CD8-positive, alpha-beta memory T cell (primary cell): ENCODE measurements at places on chromosomes 6 and 20.

DNA sequence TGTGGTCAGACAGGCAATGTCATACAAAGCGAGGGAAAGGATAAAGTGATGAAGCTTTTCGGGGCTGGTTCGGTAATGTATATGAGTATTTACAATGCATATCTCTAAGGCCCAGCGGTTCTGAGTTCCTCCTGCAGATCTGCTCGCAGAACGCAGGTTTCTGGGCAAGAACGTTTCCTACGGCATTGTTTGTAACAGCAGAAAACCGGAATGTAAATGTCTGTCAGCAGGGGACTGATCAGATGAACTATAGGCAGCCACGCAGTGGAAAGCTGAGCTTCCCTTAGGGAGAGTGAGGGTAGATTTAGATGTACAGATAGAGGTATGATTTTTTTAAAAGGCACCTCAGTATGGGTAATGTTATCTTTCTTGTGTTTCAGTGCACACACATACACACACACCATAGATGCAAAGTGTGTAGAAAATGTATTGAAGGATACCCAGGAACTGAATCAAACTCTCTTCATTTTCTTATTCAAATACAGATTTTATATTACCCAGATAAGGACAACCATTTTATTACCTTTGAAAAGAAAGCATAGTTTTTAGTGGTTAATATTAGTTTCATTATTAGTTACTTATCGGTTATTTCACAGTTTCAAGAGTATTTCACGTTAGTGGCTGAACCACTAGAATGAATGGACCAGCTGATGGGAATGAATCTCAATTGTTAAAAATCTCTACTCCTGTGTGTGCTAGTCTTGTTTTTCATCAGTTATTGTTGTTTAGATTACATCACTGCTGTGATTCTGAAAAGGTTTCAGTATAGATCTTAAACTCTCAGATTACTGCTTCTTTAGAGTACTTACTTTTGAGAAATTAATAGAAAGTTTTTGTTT lies 56.2 kb downstream of the SNX9 start:
- no peak overlapping the region for H3K27ac ChIP-seq
- DNase-seq: no peak
- H3K4me3 ChIP-seq: no peak overlapping the region

- H3K36me3 ChIP-seq: no peaks in the 10 kb centered on the region
- H3K27me3 ChIP-seq: no peaks in the 10 kb centered on the region
- H3K4me3 ChIP-seq: no peak overlapping the region
Observed at GRCh38 chr6:139013185-139013800, 15.3 kb upstream of the ABRACL start.

- H3K36me3 ChIP-seq: no peaks in the 10 kb centered on the region
- H3K4me3 ChIP-seq: no peak overlapping the region
- no peaks in the 10 kb centered on the region for H3K27me3 ChIP-seq
- H3K4me1 ChIP-seq: no peaks in the 10 kb centered on the region
- H3K27ac ChIP-seq: no peak overlapping the region
Observed at GRCh38 chr6:26097268-26097875, 10.1 kb downstream of the HFE start.

DNA sequence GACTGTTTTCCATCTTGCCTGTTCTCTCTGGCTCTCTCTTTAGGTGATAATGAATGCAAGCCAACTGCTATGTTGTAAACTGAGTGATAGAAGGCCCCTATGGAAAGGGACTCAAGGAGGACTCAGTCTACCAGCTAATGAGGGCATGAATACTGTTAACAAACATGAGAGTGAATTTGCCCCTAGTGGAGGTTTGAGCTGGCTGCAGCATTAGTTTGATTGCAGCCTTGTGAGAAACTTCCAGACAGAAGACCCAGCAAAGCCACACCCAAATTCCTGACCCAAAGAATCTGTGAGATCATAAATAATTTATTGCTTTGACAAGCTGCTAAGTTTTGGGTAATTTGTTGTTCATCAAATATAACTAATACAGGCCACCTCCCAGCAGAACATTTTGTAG lies 50.0 kb upstream of the PLCB1 start:
- no peak overlapping the region for H3K4me3 ChIP-seq
- H3K36me3 ChIP-seq: no peaks in the 10 kb centered on the region
- no peak overlapping the region for H3K27ac ChIP-seq
- DNase-seq: no peak
- H3K4me1 ChIP-seq: no peaks in the 10 kb centered on the region
- H3K27me3 ChIP-seq: no peaks in the 10 kb centered on the region

GRCh38 chr6:18551228-18551627 lies 164.1 kb downstream of the RNF144B start:
- H3K36me3 ChIP-seq: no peaks in the 10 kb centered on the region
- no peaks in the 10 kb centered on the region for H3K27me3 ChIP-seq
- DNase-seq: no peak
- H3K4me3 ChIP-seq: no peak overlapping the region
- H3K27ac ChIP-seq: no peak overlapping the region

DNA sequence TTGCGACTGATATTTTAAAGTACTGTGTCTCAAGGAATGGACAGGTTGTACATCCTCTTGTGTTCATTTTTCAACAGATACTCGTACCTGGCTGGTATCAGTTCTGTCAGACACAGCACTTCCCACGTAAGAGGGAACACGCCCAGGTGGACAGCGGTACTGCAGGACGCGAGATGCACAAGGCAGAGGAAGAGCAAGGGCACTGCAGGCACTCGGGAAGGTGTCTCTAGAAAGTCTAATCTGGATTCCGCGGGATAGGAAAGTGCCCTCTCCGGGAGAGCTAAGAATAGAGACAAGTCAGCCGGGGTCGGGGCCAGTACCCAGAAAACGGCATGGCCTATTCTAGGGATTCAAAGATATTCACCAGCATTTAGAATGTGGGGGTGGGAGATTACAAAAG lies 94.2 kb upstream of the MBOAT1 start:
- H3K4me3 ChIP-seq: no peak overlapping the region
- no peak for DNase-seq

- DNase-seq: no peak
- no peak within 1 kb of the TSS for H3K27ac ChIP-seq
- no peaks in the 10 kb centered on the region for H3K4me1 ChIP-seq
- H3K4me3 ChIP-seq: no peak within 1 kb of the TSS
Observed at GRCh38 chr20:33217052-33217451, at the start of gene BPIFA3. Gene BPIFA3 (plus strand): TSS chr20:33217352. CDS start chr20:33217537, 185 bp downstream.

GRCh38 chr6:131825946-131826345 lies 18.1 kb downstream of the ENPP1 start:
- H3K36me3 ChIP-seq: no peaks in the 10 kb centered on the region
- no peaks in the 10 kb centered on the region for H3K4me1 ChIP-seq
- H3K27me3 ChIP-seq: no peaks in the 10 kb centered on the region
- no peak overlapping the region for H3K27ac ChIP-seq

GRCh38 chr20:11853359-11853758 lies 64.3 kb upstream of the BTBD3 start:
- no peak for DNase-seq
- H3K27ac ChIP-seq: no peak overlapping the region
- no peaks in the 10 kb centered on the region for H3K27me3 ChIP-seq
- H3K36me3 ChIP-seq: no peaks in the 10 kb centered on the region
- no peak overlapping the region for H3K4me3 ChIP-seq
- no peaks in the 10 kb centered on the region for H3K4me1 ChIP-seq

- no peaks in the 10 kb centered on the region for H3K4me1 ChIP-seq
- no peak for DNase-seq
- H3K27me3 ChIP-seq: no peaks in the 10 kb centered on the region
- H3K4me3 ChIP-seq: no peak overlapping the region
Observed at GRCh38 chr6:122200440-122200839, 199.0 kb upstream of the HSF2 start.

GRCh38 chr6:7484666-7485065 lies 56.8 kb upstream of the DSP start:
- no peak overlapping the region for H3K27ac ChIP-seq
- no peak for DNase-seq
- no peak overlapping the region for H3K4me3 ChIP-seq
- H3K4me1 ChIP-seq: no peaks in the 10 kb centered on the region
- no peaks in the 10 kb centered on the region for H3K27me3 ChIP-seq

- H3K4me1 ChIP-seq: no peaks in the 10 kb centered on the region
- H3K27ac ChIP-seq: no peak overlapping the region
- H3K27me3 ChIP-seq: no peaks in the 10 kb centered on the region
Observed at GRCh38 chr6:150696190-150696589, 96.5 kb downstream of the PLEKHG1 start.

DNA sequence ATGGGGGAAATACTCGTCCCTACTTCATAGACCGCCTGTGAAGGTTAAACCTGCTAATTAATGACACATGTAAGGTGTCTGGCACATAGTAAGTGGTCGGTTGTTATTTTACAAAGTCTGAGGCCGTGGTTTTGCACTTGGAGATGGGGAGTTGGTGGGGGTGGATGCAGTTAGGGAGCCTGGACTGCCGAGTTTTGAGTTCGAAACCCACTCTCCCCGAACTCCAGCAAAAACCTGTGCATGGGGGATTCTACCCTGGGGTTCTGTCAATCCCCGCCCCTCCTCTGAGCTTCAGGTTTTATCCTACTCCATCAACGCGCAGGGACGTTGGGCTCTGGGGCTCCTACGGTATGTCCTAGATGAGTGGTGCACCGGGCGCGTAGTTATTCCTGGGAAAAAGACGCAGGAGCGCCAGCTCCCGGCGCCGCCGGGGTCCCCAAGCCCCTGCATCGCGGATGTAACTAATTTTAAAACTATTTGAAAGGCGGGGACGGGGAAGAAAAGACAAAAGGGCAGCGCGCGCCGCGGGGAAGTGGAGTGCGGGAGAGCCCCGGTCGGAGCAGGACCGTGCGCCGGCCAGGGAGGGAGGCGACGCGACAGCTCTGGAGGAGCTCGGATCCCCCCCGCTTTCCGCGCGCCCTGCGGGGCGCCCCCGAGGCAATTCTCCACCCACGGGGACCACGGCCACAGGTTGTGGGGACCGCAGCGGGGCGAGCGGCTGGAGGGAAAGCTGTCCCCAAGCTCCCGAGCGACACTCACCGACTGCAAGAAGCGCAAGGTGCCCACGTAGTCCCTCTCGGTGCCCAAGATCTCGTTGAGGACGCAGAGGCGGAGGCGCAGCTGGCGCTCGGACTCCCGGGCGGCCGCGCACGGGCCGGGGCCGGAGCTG lies 672 bp downstream of the PREX1 start:
- H3K4me3 ChIP-seq: peak overlapping the region; percentile 79
- no peaks in the 10 kb centered on the region for H3K27me3 ChIP-seq
- peaks cover 30% of the 10 kb centered on the region for H3K4me1 ChIP-seq
- H3K36me3 ChIP-seq: no peaks in the 10 kb centered on the region

GRCh38 chr6:111427341-111428116 lies 55.5 kb downstream of the REV3L start:
- DNase-seq: no peak
- no peaks in the 10 kb centered on the region for H3K27me3 ChIP-seq
- no peaks in the 10 kb centered on the region for H3K36me3 ChIP-seq
- H3K4me1 ChIP-seq: peaks cover 14% of the 10 kb centered on the region

DNA sequence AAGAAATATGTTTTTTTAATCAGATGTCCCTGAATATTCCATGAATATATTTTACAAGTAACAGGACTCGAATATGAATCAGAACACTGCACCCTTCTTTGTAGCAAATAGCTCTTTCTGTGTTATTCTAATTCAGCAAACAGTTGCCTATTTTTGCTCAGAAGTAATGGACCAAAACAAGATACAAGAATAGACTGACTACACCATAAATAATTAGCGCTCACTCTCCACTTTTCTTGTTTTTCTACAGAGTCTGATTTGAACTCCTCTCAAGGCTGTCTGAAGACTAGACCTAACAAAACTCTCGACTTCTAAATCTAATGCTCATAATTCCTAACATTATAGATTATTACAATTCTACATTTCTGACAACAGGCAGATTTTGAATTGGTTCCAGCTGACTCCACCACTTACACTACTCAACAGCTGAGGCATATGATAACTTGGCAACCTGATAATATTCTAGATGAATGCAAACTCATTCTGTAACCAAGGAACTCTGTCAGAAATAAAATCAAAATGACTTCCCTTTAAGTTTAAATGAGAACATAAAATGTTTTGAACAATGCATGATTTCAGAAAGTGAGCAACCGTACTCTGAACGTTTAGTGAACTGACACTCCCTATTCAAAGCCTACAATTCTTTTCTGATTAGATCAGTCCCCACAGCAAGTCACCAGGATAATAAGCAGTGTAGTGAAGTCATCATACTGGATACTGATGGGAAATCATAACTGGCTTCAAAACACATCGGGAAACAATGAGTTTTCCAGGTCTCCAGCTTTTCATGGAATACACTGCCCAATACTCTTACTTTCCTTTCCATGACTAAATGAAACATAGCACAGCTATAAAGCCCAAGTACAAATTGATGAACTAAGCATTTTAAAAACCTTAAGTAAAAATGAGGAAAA lies 114.2 kb upstream of the BEND6 start:
- no peak overlapping the region for H3K27ac ChIP-seq
- DNase-seq: no peak
- H3K4me1 ChIP-seq: peaks cover 3% of the 10 kb centered on the region
- H3K4me3 ChIP-seq: no peak overlapping the region
- H3K36me3 ChIP-seq: no peaks in the 10 kb centered on the region

DNA sequence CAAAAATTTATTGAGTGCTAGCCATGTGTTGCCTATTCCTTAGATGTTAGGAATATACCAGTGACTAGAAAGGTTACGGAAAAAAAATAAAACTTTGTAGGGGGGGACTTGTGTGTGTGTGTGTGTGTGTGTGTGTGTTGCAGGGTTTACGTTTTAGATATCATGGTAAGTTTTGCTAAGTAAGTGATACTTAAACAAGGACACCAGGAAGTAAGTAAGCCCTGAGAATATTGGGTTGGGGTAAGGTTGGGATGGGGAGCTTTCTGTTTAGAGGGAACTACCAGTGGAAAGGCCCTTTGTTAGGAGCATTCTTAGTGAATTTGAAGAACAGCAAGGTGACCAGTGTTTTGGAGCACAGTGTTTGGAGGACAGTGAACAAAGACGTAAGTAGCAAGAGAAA lies 30.3 kb downstream of the NCOA3 start:
- H3K27ac ChIP-seq: no peak overlapping the region
- no peaks in the 10 kb centered on the region for H3K36me3 ChIP-seq
- no peaks in the 10 kb centered on the region for H3K27me3 ChIP-seq
- no peak for DNase-seq

GRCh38 chr6:109238396-109238795 lies 143.1 kb downstream of the CEP57L1 start:
- H3K4me3 ChIP-seq: no peak overlapping the region
- H3K4me1 ChIP-seq: no peaks in the 10 kb centered on the region
- no peak for DNase-seq
- no peaks in the 10 kb centered on the region for H3K27me3 ChIP-seq
- H3K27ac ChIP-seq: no peak overlapping the region

DNA sequence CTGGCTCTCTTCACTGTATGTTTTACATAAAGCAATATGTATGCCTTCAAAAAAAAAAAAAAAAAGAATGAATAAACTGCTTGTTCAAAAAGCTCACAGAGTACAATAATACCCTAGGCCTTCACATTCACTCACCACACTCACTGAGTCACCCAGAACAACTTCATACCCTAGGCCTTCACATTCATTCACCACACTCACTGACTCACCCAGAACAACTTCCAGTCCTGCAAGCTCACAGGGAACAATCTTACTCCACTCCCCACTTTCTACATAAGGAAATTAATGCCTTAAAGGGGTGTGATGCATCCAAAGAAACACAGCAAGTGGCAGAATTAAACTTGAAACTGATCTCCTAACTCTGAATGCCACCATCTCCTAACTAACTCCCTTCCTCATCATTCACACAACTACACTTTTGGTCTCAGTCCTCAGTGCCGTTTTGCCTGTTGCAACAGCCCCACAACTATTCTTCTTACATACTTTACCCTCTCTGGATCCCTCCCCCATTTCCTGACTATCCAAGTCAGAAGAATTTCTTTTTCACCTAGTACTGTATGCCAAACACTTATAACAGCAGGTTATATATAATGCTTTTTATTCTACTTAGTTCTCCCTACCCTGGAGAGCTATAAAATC lies 34.2 kb downstream of the NHSL1 start:
- no peak overlapping the region for H3K4me3 ChIP-seq
- H3K27me3 ChIP-seq: no peaks in the 10 kb centered on the region
- no peak overlapping the region for H3K27ac ChIP-seq
- DNase-seq: no peak
- H3K4me1 ChIP-seq: no peaks in the 10 kb centered on the region
